ENCODE measurements at places on chromosomes 7 and 10. TPM values are rescaled to one million over a fixed set of nuclear protein-coding genes. Genes with fewer than 3 reads are reported as not detected.

PCBD1 gene
- total RNA-seq = 193 TPM

CLCN1 gene
- 0.34 TPM for total RNA-seq

RADIL gene
- total RNA-seq = 0.83 TPM

TAS2R3 gene
- total RNA-seq = 3.8 TPM

CCDC126 gene
- 11.0 TPM for total RNA-seq

PNLIPRP2 gene
- total RNA-seq = not detected

ZNF804B gene
- total RNA-seq = not detected

CDC14C gene
- 0.24 TPM for total RNA-seq

TSPAN15 gene
- 137 TPM for total RNA-seq

CDHR3 gene
- 4.0 TPM for total RNA-seq

RBP3 gene
- not detected for total RNA-seq

OR2A42 gene
- total RNA-seq = not detected

DNA sequence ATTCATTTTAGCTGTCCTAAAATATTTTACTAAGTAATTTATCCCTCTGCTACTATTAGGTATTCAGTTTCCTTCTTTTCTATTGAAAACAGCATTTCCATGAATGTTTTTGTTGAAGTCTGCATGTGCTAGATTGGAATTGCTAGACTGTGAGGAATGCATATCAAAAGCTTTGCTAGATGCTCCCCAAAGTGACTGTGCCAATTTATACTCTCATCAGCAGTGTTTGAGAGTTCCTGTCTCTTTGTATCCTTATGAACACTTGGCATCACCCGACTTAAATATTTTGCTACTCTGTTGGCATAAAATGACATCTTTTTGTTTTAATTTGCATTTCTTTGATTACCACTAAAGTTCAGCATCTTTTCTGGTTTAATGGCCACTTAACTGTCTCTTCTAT, 45.0 kb upstream of the PRR15 start:
- DNase-seq = no peak

GRCh38 chr7:39091145-39091544, 113.4 kb downstream of the POU6F2 start:
- DNase-seq = no peak

- no peak for DNase-seq
Observed at GRCh38 chr7:152341914-152342236, 93.9 kb downstream of the KMT2C start.

DNA sequence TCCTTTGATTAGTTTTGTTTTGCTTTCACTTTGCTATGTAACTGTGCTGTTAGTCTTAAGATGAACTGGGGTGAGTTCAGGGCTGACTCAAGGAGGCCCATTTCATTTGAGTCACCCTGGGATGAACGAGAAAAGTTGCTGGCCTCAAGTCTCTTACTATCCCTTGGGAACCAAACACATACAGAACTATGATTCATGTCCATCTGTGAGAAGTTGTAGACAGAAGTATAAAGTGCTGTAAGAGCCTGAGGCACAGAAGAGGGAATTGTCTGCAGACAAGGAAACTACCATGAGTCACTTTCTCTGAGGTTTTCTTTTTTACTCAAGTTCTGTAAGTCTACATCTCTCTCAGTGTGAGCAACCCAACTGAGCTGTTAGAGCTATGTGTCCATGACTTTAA, 179.8 kb upstream of the CSTF2T start:
- peak; percentile 3 for DNase-seq

DNA sequence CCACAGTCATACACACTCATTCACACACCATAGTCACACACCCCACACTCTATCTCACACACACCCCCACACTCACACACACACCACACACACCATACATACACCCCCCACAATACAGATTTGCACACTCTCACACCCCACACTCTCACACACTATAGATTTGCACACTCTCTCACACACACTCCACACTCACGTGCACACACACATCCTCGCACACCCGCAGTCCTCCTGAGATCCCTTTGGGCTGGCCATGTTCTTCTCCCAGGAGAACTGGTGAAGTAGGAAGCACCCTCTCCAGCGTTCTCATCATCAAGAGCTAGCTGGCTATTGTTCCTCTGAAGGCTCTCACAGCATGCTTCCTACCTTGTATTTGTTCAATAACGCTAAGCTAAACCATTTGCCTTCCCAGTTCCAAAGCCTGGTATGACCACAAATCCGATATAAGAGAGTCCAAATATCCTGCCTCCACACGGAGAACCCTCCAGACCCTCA, 86.2 kb downstream of the HECW1 start:
- no peak for DNase-seq

GRCh38 chr7:131769241-131769640, 212.8 kb upstream of the PODXL start:
- no peak for DNase-seq

GRCh38 chr10:35875016-35875676, 233.1 kb upstream of the FZD8 start:
- no peak for DNase-seq

DNA sequence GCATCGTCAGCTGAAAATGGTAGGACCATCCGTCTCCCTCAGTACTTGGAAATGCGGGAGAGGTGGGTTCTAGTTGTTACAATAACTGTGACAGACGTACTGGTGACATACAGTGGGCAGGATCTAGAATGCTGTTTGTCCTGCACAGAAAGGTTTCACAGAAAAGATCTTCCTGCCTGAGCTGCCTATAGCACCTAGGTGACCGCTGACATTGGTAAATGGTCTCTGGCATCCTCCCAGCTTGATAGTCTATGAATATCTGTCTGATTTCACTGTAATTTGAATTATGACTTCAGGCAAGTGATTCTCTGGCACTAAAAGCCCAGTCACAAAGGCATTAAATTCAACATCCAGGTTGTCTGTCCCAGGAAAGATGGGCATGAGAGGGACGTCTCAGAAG, 38.2 kb upstream of the CCDC3 start:
- DNase-seq = no peak

DNA sequence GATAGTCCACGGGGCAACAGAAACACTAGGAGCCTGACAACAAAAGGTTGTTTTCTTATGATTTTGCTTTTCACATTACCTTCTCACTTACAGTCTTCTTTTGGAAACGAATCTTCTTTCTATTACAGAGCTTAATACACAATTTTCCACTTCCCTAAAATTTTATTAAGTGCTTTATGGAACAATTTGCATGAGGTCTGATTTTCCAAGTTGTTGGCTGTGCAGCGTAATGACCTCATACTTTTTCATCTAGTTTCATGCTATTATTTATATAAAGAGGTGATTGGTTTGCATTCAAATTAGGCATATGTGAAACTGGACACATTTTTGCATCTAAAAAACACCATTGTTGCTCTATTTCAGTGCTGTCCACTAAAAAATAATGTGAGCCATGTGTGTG, 76.7 kb downstream of the CFAP58 start:
- DNase-seq = no peak

DNA sequence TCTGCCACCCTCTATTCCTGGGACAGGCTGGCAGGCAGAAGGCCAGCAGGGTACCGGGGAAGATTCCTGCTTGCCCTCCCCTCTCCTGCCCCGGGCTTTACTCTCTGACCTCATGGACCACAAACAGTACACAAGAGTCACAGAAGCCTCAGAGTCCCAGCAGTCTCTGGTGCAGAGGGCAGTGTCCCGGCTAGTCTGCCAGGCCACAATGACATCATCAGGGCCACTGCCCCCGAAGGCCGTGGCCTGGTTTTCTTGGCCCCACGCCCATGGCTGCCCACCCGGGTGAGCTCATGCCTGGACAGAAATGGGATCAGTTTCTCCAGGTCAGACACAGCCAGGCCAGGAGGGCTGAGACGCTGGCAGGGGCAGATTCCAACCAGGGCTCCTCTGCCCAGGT, 91.9 kb downstream of the MYL10 start:
- no peak for DNase-seq

DNA sequence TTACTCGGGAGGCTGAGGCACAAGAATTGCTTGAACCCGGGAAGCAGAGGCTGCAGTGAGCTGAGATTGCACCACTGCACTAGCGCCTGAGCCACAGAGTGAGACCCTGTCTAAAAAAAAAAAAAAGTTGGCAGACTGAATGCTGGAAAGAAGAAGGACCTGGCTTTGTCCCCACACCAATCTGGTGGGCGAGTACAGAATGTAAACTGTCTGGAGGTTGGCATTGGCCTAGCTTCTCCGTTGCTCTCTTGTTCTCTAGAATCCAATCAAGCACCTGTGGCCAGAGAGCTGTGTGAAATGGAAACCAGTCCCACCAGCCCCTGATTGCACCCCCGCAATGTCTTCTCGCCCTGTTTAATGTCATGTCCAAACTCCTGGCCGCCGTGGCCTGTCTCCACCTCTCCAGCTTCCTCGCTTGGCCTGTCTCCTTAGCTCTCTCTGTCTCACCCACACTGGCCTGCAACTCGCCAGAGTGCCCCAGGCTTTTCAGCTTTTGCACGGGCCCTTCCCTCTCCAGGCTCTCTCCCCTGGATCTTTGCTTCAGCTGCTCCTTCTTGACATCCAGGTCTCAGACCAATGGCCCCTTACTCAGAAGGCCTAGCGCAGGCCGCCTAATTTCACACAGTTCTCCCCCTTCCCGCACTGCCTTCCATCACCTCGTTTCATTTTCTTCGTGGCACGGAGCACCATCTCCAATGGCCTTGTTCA, 670 bp upstream of the AGK start:
- no peak for DNase-seq

DNA sequence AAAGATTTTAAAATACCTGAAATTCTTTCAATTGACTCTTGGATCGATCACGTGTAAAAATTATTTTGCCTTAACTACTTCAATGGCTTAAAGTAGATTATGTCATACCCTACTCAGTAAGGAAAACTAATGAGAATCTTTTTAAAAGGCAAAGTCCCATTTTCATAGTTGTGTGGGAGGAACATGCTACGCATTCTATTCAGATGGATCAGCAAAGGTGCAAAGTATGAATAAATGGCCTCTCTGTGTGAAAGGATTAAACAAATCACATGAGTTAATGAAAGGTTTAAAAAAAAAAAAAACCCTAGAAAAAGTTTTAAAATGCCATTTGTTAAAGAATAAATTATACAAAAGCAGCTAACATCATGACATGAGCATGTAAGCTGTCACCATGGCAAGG, 77.1 kb downstream of the ENO4 start:
- no peak for DNase-seq

GRCh38 chr7:58316-58715, 134.1 kb upstream of the FAM20C start:
- no peak for DNase-seq

GRCh38 chr10:101618871-101619270, 30.8 kb downstream of the DPCD start:
- no peak for DNase-seq

- no peak for DNase-seq
Observed at GRCh38 chr10:79103585-79103984, 34.8 kb downstream of the ZMIZ1 start.

GRCh38 chr7:36621396-36621795, 102.9 kb downstream of the AOAH start:
- no peak for DNase-seq

- DNase-seq = no peak
Observed at GRCh38 chr10:130459851-130460490, 323.8 kb downstream of the GLRX3 start.

DNA sequence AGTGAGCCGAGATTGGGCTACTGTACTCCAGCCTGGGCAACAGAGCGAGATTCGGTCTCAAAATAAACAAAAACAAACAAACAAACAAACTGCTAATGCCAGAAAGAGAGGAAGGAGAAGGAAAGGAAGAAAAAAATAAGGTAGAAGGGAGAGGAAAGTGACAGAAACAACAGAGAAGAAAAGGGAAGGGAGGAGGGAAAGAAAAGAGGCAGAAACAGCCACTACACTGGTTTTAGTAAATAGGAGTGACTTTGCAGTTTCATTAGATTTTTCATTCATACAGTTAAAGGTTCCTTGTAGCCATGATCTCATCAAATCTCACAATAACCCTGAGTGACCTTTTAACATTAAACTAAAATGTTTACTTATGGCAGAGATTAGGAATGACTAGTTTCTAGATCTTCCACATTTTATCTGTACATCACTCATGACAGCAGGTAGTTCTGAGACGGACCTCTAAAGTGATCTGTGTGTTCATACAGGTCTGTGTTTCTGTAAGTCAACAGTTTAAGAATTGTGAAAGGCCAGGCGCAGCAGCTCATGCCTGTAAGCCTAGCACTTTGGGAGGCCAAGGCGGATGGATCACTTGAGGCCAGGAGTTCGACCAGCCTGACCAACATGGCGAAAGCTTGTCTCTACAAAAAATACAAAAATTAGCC, 191.3 kb upstream of the KLF14 start:
- DNase-seq = no peak
